ENCODE measurements at places on chromosomes 16 and 17. TPM values are rescaled to one million over a fixed set of nuclear protein-coding genes. Genes with fewer than 3 reads are reported as not detected.

The KRT15 gene
- not detected for total RNA-seq

The PRCD gene
- total RNA-seq: not detected

The SYT17 gene
- not detected for total RNA-seq

The OR4D1 gene
- total RNA-seq: 0.42 TPM

The KIFC3 gene
- 1.2 TPM for total RNA-seq

The HSD17B1 gene
- 0.91 TPM for total RNA-seq

The STH gene
- total RNA-seq: not detected

The HOXB6 gene
- not detected for total RNA-seq

GRCh38 chr17:64095144-64095882 is 34.6 kb downstream of the ERN1 start:
- DNase-seq: no peak

DNA sequence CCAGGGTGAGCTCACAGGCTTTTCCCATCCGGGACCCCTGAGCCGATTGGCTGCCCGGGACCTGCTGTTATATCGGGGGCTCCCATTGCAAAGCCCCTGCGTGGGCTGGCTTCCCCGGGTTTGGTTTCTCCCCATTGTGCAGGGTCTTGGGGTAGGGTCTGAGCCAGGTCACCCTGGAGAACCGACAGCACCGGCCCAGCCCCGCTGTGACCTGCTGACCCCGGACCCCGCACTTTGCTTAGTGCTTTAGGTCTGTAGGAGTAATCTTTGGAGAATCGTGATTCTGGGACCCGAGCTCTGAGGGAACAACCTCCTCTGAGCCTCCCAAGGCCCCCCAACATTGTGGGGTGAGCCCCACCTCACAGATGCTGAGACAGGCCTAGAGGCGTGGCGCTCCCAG is 62.9 kb downstream of the JPH3 start:
- DNase-seq: no peak

- DNase-seq: peak; percentile 85
These were observed 63.5 kb upstream of the PVALEF start for GRCh38 chr17:81101614-81102306.

- DNase-seq: peak; percentile 61
These were observed at the start of gene CD7 for GRCh38 chr17:82317394-82318168. TSS of gene CD7 (minus strand) at chr17:82317608. CDS start at chr17:82317495, 113 bp downstream.

GRCh38 chr17:74243013-74243755 is 29.8 kb downstream of the TTYH2 start:
- DNase-seq: no peak

GRCh38 chr17:77923776-77924513 is 34.6 kb upstream of the TNRC6C start:
- no peak for DNase-seq

GRCh38 chr17:7611635-7612293 is 2.9 kb downstream of the FXR2 start:
- no peak for DNase-seq

All from CD4-positive, CD25-positive, alpha-beta regulatory T cell (primary cell).